Endodermal cell (in vitro differentiated cells): ENCODE measurements at places on chromosomes 1 and 21.

GRCh38 chr1:13624526-13624925, 40.9 kb downstream of the PDPN start:
- H3K4me1 ChIP-seq, result no peaks in the 10 kb centered on the region
- no peak overlapping the region for H3K4me3 ChIP-seq
- no peaks in the 10 kb centered on the region for H3K36me3 ChIP-seq
- no peak overlapping the region for H3K27ac ChIP-seq
- no peak for DNase-seq
- no peaks in the 10 kb centered on the region for H3K27me3 ChIP-seq

DNA sequence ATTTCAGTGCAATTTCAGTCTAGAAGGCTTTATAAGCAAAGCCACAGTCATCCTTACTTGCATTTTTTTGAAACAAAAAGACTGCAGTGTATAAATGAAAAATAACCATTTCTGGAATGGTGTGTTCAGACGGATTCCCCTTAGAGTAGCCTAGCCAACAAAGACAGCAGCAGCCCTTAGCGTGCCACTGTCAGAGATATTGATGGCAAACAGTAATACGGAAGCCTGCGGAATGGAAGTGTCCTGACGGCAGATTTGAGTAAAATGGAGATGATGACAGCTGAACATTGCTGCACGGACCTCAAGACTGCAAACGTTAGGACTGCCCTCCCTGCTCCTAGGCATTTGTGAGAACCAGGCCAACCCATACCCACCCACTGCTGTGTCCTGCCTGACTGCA, 54.7 kb downstream of the PDE9A start:
- DNase-seq, result no peak
- no peak overlapping the region for H3K4me3 ChIP-seq
- no peak overlapping the region for H3K27ac ChIP-seq
- H3K4me1 ChIP-seq, result no peaks in the 10 kb centered on the region
- peaks cover 15% of the 10 kb centered on the region for H3K36me3 ChIP-seq
- no peaks in the 10 kb centered on the region for H3K27me3 ChIP-seq

DNA sequence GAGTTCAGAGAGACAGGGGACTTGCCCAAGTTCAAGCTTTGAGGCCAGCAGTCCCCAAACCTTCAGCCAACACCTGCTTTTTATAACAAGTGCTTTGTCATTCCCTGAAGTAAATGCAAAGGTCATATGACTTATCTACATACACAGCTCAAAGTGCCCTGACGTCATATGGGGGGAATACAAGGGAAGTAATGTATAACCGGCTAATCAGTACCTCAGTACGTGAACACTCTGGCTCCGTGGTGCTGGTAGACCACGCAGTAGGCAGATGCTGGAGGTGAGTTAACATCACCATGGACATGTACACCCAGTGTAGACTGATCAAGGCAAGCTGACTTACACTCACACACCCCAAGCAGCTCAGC, 60.0 kb downstream of the BACE2 start:
- H3K27ac ChIP-seq, result no peak overlapping the region
- no peak overlapping the region for H3K4me3 ChIP-seq
- no peaks in the 10 kb centered on the region for H3K36me3 ChIP-seq
- no peak for DNase-seq
- no peaks in the 10 kb centered on the region for H3K27me3 ChIP-seq
- no peaks in the 10 kb centered on the region for H3K4me1 ChIP-seq

- no peaks in the 10 kb centered on the region for H3K36me3 ChIP-seq
- no peak overlapping the region for H3K4me3 ChIP-seq
- H3K4me1 ChIP-seq, result no peaks in the 10 kb centered on the region
- peaks cover 6% of the 10 kb centered on the region for H3K27me3 ChIP-seq
- H3K27ac ChIP-seq, result no peak overlapping the region
Observed at GRCh38 chr1:78292361-78292760, 198.4 kb upstream of the PTGFR start.

- peaks cover 74% of the 10 kb centered on the region for H3K36me3 ChIP-seq
- H3K27me3 ChIP-seq, result no peaks in the 10 kb centered on the region
- no peak overlapping the region for H3K4me3 ChIP-seq
- no peak overlapping the region for H3K27ac ChIP-seq
- H3K4me1 ChIP-seq, result peaks cover 7% of the 10 kb centered on the region
Observed at GRCh38 chr21:25901330-25901979, 166.7 kb downstream of the GABPA start.

- no peak for DNase-seq
- no peaks in the 10 kb centered on the region for H3K36me3 ChIP-seq
- peaks cover 17% of the 10 kb centered on the region for H3K4me1 ChIP-seq
- H3K4me3 ChIP-seq, result no peak overlapping the region
Observed at GRCh38 chr1:204733869-204734596, 48.5 kb upstream of the LRRN2 start.

DNA sequence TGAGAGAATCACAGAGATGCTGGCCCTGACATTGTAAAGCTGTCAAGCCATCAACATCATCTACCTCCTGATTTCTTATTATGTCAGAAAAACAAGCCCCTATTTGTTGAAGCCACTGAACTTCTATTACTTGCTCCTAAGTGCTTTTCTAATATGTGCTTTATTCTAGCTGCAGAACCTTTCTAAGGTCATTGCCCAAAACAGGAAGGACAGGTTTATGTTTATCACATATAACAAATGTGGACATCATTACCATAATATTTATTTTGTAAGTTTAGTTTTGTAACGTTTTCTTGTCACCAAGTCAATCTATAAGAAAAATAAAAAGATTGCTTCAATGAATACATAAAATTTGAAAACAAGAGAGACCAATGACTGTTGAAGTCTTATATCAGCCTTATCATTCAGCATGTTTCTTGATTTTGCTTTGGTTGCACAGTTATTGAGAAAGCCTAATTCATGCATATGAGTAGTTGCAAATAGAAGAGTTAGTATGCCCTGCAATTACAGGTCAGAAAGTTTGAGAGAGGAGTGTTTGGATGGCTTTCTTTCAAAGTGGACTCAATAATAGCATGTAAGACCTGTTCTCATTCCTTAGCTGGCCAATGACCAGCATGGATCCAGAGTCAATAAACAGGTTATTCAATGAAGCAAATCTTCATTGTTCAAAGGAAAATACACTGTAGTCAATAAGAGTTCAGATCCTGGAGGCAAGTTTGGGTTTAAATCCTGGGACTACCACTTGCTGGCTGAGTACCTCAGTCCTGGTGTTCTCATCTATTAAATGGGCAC, 84.1 kb downstream of the MAB21L3 start:
- H3K27ac ChIP-seq, result no peak overlapping the region
- H3K4me3 ChIP-seq, result no peak overlapping the region
- H3K27me3 ChIP-seq, result peaks cover 7% of the 10 kb centered on the region
- no peaks in the 10 kb centered on the region for H3K4me1 ChIP-seq
- no peak for DNase-seq

- no peaks in the 10 kb centered on the region for H3K36me3 ChIP-seq
- peaks cover under 1% of the 10 kb centered on the region for H3K4me1 ChIP-seq
- no peak within 1 kb of the TSS for H3K4me3 ChIP-seq
- H3K27ac ChIP-seq, result peak within 1 kb of the TSS; percentile 88
- DNase-seq, result peak; percentile 86
- H3K27me3 ChIP-seq, result peaks cover 79% of the 10 kb centered on the region
Observed at GRCh38 chr1:2529784-2530512, at the start of gene HES5. TSS of gene HES5 (minus strand) at chr1:2530263. CDS start at chr1:2530164, 99 bp downstream.

GRCh38 chr1:110600716-110601115, 5.4 kb downstream of the KCNA2 start:
- H3K27ac ChIP-seq, result no peak overlapping the region
- H3K4me3 ChIP-seq, result no peak overlapping the region
- H3K4me1 ChIP-seq, result no peaks in the 10 kb centered on the region
- no peaks in the 10 kb centered on the region for H3K36me3 ChIP-seq
- H3K27me3 ChIP-seq, result peaks cover 36% of the 10 kb centered on the region

- H3K4me1 ChIP-seq, result no peaks in the 10 kb centered on the region
- H3K4me3 ChIP-seq, result no peak overlapping the region
- no peak for DNase-seq
Observed at GRCh38 chr1:24257373-24257772, 61.8 kb upstream of the GRHL3 start.

- no peaks in the 10 kb centered on the region for H3K4me1 ChIP-seq
- H3K27me3 ChIP-seq, result no peaks in the 10 kb centered on the region
- no peak overlapping the region for H3K4me3 ChIP-seq
- no peak for DNase-seq
- H3K27ac ChIP-seq, result no peak overlapping the region
Observed at GRCh38 chr1:194227161-194227560, 1040.7 kb upstream of the B3GALT2 start.

- DNase-seq, result peak; percentile 50
- no peak overlapping the region for H3K4me3 ChIP-seq
- H3K4me1 ChIP-seq, result peaks cover 3% of the 10 kb centered on the region
- peaks cover 3% of the 10 kb centered on the region for H3K27me3 ChIP-seq
Observed at GRCh38 chr1:244231572-244232315, 180.7 kb downstream of the ZBTB18 start.

DNA sequence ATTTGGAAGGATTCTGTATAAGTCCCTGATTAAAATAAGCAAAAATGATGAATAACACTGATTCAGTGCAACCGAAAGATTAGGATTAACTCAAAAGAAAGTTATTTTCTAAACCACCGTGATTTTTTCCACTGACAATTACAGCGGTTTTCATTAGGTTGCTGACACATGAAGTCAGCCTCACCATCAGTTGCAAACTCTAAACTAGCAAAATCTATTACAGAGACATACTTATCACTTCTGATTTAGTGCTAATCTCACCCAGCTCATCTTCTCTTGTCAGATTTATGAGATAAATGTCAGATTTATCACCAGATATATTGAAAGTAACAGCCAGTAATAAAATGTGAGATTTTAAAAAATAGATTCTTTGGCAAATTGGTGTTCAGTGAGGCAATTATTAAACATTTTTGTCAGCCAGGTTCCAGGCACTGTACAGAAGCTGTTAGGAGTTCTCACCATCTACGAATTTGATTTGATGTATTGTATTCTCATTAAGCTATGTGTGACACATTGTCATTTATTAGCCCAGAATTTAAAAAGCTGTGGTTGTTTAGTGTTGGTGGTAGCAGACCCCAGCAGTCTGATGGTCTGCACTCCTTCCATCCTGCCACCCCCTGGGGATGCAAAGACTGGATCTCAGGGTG, 37.3 kb upstream of the LGALS8 start:
- no peaks in the 10 kb centered on the region for H3K4me1 ChIP-seq
- no peak overlapping the region for H3K4me3 ChIP-seq
- no peak overlapping the region for H3K27ac ChIP-seq
- no peaks in the 10 kb centered on the region for H3K27me3 ChIP-seq
- H3K36me3 ChIP-seq, result no peaks in the 10 kb centered on the region

GRCh38 chr1:178934546-178934945, 63.7 kb upstream of the ANGPTL1 start:
- H3K4me3 ChIP-seq, result no peak overlapping the region
- no peak for DNase-seq
- no peak overlapping the region for H3K27ac ChIP-seq
- no peaks in the 10 kb centered on the region for H3K36me3 ChIP-seq
- no peaks in the 10 kb centered on the region for H3K27me3 ChIP-seq

DNA sequence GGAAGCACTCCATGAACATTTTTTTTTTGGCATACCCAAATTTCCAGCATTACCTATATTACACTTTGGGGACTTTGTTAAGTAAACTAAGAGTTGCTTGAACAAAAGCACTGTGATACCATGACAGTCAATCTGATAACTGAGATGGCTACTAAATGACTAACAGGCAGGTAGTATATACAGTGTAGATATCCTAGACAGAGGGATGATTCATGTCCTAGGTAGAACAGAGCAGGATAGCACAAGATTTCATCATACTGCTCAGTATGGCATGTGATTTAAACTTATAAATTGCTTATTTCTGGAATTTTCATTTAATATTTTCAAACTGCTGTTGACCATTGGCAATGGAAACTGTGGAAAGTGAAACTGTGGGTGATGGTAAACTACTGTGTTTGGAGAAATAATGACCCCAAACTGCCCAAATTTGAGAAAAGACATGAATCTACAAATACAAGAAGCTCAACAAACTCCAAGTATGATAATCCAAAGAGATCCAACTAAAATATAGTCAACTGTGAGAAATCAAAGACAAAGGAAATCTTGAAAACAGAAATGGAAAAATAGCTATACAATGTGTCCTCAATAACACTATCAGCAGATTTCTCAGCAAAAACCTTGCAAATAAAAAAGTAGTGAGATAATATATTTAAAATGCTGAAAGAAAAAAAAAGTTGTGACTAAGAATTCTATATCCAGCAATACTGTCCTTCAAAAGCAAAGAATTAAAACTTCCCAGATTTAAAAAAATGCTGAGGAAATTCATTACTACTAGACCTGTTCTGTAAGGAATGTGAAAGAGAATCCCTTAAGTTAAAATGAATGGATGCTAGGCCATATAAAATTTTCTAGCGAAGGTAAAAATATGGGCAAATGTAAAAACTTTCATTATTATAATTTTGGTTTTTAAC, 410.4 kb downstream of the DUSP10 start:
- peak overlapping the region; percentile 32 for H3K4me3 ChIP-seq
- H3K27me3 ChIP-seq, result no peaks in the 10 kb centered on the region
- H3K27ac ChIP-seq, result no peak overlapping the region
- DNase-seq, result no peak
- no peaks in the 10 kb centered on the region for H3K4me1 ChIP-seq
- H3K36me3 ChIP-seq, result no peaks in the 10 kb centered on the region

DNA sequence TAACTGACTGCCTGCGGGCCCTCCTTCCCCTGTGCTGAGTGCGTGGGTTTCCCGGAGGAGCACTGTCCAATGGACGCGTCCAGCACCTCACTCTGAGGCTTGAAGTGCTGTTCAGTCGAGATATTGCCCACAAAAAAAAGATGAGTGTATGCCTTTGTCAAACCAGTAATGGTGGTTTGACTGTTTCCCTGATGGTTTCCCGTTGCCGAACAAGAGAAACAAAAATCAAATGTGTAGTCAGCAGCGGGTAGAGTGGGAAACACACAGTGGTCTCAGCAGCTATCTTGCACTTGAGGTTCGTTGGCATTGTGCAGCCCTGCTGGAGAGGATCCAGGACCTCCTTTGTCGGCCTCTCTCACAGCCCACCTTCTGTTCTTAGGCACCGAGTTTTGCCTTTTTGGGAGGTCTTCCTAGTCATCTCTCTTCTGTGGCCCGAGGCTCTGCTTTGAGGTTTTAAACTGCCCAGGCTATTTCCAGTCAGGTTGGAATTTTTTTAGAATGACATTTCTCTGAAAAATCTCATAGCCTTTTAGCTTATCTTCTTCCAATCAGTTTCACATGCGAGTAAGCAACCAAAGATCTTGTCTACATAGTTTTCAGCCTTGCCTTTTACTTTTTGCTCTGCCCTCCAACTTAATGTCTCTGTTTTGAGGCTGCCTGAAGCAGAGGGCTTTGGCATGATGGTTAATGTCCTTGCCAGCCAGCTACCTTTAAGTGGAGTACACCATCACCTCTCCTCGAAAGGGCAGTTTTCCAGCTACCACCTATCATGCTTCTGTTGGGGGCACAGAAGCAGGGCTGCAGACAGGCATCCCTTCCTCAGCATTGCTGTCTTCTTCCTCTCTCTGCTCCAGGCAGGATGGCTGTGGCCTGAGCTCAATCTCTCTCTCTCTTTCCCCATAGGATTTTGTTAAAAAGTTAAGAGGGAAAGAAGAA, 132.3 kb downstream of the URB2 start:
- no peaks in the 10 kb centered on the region for H3K4me1 ChIP-seq
- H3K36me3 ChIP-seq, result no peaks in the 10 kb centered on the region
- H3K27me3 ChIP-seq, result no peaks in the 10 kb centered on the region
- H3K27ac ChIP-seq, result no peak overlapping the region
- H3K4me3 ChIP-seq, result no peak overlapping the region
- no peak for DNase-seq

GRCh38 chr1:199687321-199687720, 340.2 kb upstream of the NR5A2 start:
- no peak overlapping the region for H3K4me3 ChIP-seq
- peak; percentile 63 for DNase-seq
- H3K36me3 ChIP-seq, result no peaks in the 10 kb centered on the region
- H3K27me3 ChIP-seq, result no peaks in the 10 kb centered on the region
